ENCODE measurements at places on chromosomes 7 and 10.

- no peak for DNase-seq
Measured at GRCh38 chr10:52652431-52653262, 119.9 kb downstream of the MBL2 start.

DNA sequence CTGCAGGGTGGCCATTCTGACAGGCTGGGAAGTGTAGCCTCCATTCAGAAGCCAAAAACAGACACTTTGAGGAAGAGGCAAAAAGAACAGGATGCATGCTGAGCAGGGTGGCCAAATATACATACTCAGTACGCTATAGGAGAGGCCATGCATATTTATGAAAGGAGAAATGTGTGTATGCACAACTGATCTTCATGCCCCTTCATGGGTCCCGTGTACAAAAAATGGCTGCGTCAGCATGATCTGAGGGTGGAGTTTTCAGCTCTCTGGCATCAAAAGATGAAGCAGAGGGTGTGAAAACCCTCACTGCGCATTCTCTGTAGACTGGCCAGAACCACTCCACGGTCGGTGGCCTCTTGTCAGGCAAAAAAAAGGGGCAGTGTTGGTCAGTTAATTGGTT lies 35.5 kb upstream of the OIT3 start:
- DNase-seq: no peak

- DNase-seq: peak; percentile 59
Measured at GRCh38 chr7:151351027-151351426, 9.4 kb downstream of the NUB1 start.

DNA sequence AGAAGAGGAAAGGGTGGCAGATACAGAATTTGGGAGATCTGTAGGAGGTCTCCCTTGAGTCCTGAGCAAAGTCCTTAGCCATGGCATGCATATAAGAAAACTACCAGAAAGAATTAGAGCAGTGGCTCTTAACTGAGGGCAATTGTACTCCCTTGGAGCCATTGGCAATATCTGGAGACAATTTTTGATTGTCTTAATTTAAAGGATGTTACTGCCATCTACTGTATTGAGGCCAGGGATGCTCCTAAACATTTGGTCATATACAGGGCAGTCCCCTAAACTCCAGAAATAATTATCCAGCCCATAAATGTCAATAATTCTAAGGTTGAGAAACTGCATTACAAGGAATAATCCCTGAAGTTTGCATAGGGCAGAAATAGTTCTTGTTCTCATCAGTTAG lies 136.4 kb upstream of the ODAD2 start:
- DNase-seq: no peak

DNA sequence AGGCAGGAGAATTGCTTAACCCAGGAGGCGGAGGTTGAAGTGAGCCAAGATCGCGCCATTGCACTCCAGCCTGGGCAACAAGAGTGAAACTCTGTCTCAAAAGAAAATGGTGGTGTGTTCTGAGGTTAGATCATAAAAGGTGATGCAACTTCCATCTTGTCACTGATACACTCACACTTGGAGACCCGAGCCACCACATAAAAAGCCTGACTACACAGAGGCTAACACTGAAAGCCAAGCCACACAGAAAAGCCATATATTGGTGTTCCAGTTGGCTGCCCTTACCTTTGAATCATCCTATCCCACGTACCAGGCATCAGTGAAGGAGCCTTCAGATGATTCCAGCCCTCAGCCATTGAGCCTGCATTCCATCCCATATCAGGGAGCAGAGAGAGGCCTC lies 4.0 kb downstream of the MORN4 start:
- no peak for DNase-seq

DNA sequence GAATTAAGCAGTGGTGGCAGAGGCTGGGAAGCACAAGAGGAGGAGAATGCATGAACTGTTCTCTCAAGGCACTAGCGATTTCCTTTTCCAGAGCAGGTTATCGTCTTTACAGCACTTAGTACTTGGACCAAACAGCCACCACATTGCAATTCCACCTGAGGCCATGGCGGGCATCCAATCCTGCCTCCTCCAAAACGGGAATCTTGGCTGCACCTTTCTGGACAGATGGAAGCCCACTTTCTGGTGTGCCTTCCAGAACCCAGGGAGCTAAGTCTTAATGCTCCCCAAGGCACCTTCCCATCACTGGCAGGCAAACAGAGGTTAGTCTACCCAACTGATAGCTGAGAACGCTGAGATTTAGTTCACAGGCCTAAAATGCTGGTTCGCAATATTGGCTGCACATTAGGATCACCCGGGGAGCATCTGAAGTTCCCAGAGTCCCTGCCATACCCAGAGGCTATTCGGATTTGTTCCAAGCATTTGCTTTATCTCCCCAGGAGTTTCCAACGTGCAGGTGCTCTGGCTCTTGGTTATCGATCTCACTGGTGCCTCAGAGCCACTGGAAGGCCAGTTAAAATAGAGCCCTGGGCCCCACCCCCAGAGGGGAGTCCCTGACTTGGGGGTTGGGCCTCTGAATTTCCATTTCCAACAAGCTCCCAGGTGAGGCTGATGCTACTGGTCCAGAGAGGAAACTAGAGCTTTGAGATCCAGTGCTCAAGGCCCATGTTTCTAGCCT lies 62.2 kb downstream of the KCNMA1 start:
- no peak for DNase-seq

GRCh38 chr10:56895306-56895705 lies 534.2 kb upstream of the ZWINT start:
- no peak for DNase-seq
